Uterus (tissue), 4 donors: ENCODE measurements at places on chromosomes 16 and 17. TPM values are rescaled to one million over a fixed set of nuclear protein-coding genes. Genes with fewer than 3 reads are reported as not detected.
A peak's percentile ranks its signal among the peaks of the same experiment; 100 is the strongest.

Gene ERN2
- 0.59 TPM for total RNA-seq

Gene OR1G1
- not detected for total RNA-seq

Gene PROCA1
- total RNA-seq = not detected

Gene CORO1A
- total RNA-seq = 30.5 TPM

Gene CACNG3
- not detected for total RNA-seq

Gene SEZ6
- not detected for total RNA-seq

Gene CARD14
- 1.4 TPM for total RNA-seq

GRCh38 chr17:49573510-49574322 lies 2.0 kb upstream of the NXPH3 start:
- DNase-seq = no peak

- DNase-seq = no peak
Measured at GRCh38 chr17:79892457-79893241, 53.4 kb upstream of the CBX4 start.

DNA sequence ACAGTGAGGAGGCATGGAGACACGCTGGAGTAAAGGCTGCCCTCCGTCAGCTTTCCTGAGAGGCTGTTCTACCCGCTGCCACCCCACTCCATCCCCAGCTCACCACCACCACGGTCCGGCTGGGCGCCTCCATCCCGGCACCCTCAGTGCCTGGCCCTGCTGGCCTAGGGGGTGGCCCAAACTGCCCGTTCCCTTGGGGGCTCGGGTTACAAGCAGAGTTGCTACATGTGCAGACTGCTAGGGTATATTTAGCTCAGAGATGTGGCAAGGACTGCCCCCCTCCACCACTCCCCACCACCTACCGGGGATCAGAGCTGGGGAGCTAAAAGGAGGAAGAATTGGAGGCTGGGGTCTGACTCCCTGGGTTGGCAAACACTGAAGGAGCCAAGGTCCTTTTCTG lies 4.1 kb downstream of the CACNB1 start:
- no peak for DNase-seq

- no peak for DNase-seq
Measured at GRCh38 chr17:9116311-9116835, 95.1 kb downstream of the NTN1 start.

DNA sequence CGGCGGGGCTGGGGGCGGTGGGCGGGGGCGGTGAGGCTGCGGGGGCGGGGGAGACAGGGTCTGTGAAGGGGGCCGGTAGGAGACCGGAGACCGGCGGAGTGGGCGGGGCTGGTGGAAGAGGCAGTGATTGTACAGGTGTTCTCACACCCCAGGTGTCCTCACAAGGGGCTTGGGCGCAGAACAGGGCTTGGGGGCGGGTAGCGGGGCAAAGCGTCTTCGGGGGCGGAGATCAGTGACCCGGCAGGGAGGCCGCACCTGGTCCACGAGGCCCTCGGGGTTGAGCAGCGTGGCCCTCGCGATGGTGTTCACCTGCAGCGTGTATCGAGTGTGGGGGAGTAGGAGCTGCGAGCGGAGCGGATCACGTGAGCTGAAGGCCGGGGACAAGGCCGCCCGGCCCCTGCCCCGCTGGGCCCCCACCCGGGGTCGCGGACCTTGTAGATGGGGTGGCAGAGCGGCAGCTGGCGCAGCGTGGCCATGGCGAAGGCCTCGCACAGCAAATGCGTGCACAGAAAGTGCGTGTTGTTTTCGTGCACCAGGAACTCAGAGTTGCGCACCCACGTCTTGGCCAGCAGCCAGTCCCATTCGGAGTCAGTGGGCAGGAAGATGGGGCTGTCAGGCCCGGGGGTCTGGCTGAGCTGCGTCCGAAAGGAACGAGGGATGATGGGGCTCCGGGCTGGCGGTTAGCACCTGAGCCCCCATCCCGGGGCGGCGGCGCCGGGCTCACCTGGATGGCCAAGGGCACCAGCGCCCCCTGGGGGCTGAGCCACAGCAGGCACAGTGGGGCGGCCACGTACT lies 8.5 kb downstream of the ALOXE3 start:
- peak; percentile 33 for DNase-seq

DNA sequence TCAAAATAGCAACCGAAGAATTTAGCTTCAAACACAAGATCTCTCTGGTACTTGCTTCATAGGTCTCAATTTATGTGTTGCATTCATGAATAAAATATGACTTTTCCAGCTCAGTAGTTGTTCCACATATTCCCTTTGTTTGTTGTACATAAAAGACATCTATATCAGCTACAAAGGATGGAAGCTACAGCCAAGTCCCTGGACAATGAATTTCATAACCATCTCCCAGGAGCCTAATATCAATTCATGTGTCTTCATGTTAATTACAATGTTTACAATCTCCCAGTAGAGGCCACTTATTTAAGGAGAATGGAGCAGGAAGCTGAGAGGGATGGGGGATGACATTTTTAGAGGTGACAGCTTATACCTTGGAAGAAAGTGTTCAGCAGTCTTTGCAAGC lies 3.3 kb downstream of the CLEC3A start:
- no peak for DNase-seq

- no peak for DNase-seq
Measured at GRCh38 chr17:72011561-72011960, 109.3 kb upstream of the SOX9 start.

DNA sequence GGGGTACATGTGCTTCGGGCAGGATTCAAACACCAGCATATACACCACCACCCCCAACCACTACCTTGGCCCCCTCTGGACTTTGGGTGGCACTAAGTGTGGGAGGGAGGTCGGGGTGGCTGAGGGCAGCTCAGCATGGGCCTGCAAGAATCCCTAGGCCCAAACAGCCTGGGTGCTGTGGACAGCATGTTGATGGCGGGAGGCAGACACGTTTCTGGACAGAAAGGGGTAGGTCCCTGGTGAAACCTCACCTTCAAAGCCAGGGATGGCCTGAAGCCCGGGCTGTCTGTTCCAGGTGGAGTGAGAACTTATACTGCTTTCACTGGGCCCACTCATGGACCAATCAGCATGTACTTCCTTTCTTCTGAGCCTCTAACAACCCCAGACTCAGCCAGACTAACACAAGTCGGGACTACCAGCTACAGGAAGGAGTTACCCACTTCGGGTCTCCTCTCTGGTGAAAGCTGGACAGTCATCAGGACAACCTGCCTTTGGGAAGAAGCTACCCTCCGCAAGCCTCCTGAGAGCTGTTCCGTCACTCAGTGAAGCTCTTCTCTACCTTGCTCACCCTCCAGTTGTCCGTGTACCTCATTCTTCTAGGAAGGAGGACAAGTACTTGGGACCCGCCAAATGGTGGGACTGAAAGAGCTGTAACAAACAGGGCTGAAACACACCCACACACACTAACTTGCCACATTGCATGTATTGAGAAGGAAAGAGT lies 203.0 kb downstream of the CPPED1 start:
- no peak for DNase-seq

DNA sequence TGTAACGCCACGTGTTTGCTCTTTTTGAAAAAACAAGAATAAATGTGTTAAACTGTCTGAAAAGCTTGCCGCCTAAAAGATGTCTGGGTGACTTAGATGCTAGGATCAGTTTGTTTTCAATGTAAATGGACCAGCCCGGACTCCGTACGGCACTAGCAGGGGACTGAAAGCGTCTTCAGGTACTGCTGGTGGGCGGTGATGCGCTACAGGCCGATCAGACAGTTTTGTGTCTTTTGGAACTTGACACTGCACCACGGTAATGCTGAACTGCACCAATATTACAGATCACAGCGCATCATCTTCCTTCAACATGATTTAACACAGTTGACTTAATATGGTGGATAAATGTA lies 727 bp upstream of the MBTPS1 start:
- DNase-seq = no peak

- no peak for DNase-seq
Measured at GRCh38 chr16:88881007-88881615, 14.7 kb upstream of the PABPN1L start.

GRCh38 chr16:83705856-83706255 lies 101.9 kb upstream of the HSBP1 start:
- no peak for DNase-seq

- no peak for DNase-seq
Measured at GRCh38 chr17:27526604-27527002, 70.4 kb downstream of the KSR1 start.

GRCh38 chr16:78271981-78272380 lies 172.5 kb downstream of the WWOX start:
- no peak for DNase-seq

DNA sequence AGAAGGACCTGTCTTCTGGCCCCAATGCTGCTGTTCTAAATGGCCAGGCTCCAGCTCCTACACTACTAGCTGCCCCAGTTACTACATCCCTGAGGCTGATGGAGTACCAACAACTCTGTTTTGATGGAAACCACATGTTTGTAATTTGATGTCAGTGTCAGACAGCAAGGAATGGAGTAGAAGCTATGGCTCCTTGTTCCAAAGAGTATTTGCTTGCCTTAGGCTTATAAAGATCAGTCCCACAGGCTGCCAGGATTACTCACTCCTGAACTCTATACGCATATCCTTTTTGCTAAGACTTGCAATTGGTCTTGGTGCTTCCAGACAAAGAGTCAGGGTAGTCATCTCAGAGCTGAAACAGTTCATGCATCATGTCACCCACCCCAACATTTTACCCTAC lies 139.6 kb downstream of the HS3ST3A1 start:
- no peak for DNase-seq

- no peak for DNase-seq
Measured at GRCh38 chr17:21095735-21096134, 31.0 kb upstream of the DHRS7B start.
